Amniotic epithelial cell (primary cell): ENCODE measurements at places on chromosomes 4 and X.

DNA sequence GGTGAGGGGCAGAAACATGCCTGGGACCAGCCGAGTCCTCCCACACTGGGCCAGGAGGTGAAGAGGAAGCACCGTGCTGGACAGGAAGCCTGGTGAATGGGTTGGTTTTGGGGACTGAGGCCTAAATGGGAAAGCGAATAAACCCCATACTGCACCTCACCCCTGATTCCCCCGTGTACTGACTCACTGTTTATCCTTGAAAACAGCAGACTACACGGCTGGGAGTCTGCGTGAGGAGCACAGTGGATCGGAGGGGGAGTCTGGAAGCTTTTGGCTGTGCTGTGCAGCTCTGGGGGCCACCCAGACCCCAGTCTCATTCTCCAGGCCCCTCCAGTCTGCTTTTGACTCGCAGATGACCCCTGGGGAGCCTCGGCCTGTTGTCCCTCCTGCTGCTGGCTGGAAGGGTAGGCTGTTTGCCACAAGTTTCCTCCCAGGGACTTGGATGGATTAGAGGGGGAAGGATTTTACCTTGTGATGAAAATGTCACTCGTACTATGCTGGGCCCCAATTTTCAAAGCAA, 90.0 kb downstream of the PSAPL1 start:
- no peak for DNase-seq

DNA sequence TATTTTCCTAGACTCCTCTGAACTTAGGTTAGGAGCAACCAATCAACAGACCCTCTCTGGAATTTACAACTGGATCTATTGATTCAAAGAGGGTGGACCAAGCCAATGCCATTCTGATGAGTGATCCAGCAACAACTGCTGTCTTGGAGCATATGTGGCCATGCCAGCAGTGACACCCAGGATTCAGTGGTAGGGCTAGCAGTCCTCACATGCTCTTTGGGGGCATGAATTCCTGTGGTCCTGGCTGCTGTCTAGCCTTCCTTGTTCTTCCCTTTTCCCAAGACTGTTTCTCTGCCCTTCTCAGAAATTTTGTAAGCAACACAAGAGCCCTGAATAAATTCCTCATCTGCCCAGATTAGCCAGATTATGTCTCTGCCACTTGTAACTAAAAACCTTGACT, 61.5 kb upstream of the GATB start:
- no peak for DNase-seq

DNA sequence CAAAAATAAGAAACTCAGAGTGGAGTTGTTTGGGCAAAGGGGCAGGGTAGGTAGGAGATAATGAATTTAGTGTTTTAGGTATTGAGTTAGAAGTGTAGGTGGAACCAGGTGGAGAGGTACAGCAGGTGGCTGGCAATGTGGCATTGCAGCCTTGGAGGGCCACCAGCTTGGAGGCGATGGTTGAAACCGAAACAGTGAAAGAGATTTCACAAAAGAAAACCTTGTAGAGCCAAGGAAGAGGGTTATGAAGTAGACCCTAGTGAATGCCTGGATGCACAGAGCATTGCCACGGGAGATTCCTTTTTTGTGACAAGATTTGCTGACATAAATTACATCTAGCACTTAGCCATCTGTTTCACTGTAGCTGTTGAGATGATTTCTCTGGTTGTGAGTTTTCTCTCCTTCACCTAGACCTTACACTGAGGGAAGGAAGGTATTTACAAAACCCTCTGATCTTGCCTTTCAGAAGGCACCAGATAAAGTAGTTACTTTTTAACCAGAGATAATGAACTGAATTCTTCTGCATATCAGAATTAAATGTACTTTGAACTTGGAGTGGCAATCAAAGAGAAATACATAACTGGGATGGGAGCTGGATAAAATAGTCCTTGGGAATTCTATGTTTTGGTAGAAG, 104.1 kb upstream of the CASK start:
- no peak for DNase-seq

DNA sequence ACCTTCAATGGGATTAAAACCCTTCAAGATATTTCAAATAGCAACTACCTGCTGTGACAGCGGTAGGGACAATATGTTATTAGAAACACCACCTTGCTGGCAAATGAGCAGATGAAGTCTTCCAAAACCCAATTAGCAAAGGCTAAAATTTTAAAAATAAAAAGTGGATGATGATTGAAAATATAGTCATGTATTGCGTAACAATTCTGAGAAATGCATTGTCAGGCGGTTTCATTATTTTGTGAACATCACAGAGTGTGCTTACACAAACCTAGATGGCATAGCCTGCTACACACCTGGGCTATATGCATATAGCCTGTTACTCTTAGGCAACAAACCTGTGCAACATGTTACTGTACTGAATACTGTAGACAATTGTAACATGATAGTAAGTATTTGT, 91.2 kb upstream of the ANXA3 start:
- DNase-seq: no peak

GRCh38 chr4:130025701-130026100, 929.7 kb downstream of the C4orf33 start:
- DNase-seq: no peak

GRCh38 chr4:87498446-87498900, 30.7 kb downstream of the SPARCL1 start:
- DNase-seq: peak; percentile 67

DNA sequence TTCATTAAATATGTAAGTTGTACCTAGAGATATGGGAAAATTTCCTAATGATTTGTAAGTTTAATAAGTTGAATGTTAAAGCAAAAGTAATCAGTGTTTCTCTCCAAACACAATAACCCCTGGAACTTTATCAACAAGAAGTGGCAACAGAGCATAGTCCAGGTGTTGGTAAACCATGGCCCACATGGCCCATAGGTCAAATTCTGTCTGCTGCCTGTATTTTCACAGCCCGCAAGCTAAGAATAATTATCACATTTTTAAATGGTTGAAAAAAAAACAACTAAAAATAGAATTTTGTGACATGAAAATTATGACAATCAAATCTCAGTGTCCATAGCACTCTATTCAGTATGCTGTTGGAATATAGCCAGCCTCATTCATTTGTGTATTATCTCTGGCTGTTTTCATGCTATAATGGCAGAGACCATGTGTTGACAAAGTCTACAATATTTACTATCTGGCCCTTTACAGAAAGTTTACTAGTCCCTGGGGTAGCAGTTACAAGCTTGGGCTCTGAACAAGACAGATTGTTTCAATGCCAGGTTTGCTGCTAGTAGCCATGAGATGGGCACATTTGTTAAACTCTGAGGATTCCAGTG, 395.8 kb downstream of the GASK1B start:
- DNase-seq: no peak

GRCh38 chr4:176044589-176044951, 21.1 kb upstream of the WDR17 start:
- no peak for DNase-seq

DNA sequence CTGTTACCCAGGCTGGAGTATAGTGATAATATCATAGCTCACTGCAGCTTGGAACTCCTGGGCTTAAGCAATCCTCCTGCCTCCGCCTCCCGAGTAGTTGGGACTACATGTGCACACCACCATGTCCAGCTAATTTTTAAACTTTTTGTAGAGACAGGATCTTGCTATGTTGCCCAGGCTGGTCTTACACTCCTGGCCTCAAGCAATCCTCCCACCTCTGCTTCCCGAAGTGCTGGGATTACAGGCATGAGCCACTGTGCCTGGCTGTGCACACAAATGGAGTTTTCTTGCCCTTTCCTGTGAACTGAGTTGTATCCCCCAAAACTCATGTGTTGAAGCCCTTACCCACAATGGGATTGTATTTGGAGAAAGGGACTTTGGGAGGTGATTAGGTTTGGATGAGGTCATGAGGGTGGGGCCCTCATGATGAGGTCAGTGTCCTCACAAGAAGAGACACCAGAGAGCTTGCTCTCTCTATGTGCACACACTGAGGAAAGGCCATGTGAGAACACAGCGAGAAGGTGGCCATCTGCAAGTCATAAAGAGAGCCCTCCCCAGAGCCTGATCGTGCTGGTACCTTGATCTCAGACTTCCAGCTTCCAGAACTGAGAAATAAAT, 40.1 kb downstream of the DDX3X start:
- no peak for DNase-seq
